ENCODE measurements at places on chromosomes 3 and 15.

- DNase-seq, result no peak
Measured at GRCh38 chr3:60101621-60102020, 1051.8 kb upstream of the CFAP20DC start.

- no peak for DNase-seq
Measured at GRCh38 chr15:40688932-40689799, 5.8 kb upstream of the RAD51 start.

DNA sequence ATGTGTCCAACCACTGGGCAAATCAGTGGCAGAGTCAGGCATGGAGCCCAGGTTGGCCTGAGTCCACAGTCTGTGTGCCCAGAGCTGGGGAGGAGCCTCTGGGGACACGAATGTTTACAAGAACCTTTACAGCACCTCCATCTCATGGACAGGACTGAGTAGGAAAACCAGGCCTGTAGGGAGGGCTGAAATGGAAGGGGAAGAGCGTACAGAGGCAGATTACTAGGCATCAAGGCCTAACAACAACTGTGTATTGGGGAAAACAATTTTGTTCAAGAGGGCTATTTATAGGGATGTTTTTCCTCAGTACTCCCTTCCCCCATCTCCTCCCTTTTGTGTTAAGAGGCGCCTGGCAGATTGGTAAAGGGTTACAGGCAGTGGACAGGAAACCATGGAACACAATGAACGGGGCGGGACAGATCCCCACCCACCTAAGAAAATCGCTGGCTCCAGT, 15.1 kb upstream of the ARHGAP31 start:
- no peak for DNase-seq

DNA sequence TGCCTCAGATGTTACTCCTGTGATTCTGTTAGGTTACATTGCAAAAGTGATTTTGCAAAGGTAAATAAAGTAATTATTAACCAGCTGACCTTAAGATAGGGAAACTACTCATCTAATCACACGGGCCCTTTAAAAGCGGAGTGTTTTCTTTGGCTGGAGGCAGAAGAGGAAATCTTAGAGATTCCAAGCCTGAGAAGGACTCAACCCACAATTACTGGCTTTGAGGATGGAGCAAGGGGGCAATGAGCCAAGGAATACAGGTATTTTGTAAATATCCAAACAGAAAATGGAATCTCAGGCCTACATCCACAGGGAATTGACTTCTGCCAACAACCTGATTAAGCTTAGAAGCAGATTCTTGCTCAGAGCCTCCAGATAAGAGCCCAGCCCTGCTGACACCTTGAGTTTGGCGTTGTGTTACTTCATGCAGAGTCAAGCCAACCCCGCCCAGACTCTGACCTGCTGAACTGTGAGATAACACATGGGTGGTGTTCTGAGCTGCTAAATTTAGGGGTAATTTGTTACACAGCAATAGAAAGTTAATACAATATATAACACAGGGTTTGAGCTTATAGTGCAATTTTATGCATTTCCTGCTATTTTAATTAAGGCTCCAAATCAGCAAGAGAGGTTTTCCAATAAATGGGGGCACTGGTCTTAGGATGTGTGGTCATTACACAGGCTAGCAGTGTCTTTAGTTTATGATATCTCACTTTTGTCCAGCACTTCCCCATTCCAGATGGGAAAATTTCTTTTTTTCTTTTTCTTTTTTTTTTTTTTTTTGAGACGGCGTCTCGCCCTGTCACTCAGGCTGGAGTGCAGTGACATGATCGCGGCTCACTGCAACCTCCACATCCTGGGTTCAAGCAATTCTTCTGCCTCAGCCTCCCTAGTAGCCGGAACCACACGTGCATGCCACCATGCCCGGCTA, 19.5 kb downstream of the NFKBIZ start:
- DNase-seq, result peak; percentile 18

GRCh38 chr3:102224171-102224570, 210.6 kb upstream of the ZPLD1 start:
- DNase-seq, result peak; percentile 38

GRCh38 chr3:110940055-110940454, 131.6 kb upstream of the NECTIN3 start:
- DNase-seq, result no peak

GRCh38 chr3:43215663-43216275, 70.6 kb upstream of the SNRK start:
- no peak for DNase-seq

DNA sequence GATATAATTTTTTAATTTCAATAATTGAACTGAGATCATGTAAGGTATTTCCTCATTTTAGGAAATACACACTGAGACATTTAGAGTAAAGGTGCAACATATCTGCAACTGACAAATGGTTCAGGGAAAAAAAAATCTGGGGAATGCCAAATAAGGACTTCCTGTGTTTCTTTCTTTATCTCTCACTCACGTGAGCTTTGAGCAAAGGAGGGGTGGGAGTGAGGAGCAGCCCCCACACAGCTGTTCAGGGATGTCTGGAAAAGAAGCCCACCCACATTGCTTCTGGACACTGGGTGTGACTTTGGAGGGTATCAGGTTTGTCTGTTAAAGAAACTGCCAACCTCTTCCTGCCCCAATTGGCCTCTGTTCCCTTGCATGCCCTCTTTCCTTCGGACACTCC, 5.6 kb upstream of the TP63 start:
- no peak for DNase-seq

GRCh38 chr3:192494174-192494573, 233.2 kb downstream of the FGF12 start:
- no peak for DNase-seq

DNA sequence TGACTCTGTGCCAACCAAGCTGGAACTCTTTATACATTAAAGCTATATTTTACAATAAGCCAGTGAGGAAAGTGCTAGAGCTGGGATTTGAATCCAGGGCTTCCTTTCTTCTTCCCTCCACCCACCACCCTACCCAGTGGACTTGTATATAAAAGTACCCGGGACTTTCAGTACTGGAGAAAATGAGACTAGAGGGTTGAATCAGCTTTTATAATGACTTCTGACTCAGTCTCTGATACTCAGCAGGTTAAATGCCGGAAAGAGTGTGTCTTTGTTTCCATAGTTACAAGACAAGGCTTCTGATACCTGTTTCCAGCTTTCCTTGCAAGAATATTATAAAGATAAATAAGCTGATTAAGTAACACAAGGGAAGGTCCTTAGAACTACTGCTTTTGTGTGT, 80.9 kb downstream of the FRMD4B start:
- DNase-seq, result peak; percentile 17

GRCh38 chr3:194856296-194856695, 170.6 kb downstream of the FAM43A start:
- no peak for DNase-seq

- no peak for DNase-seq
Measured at GRCh38 chr3:160928183-160928726, 172.2 kb downstream of the PPM1L start.

DNA sequence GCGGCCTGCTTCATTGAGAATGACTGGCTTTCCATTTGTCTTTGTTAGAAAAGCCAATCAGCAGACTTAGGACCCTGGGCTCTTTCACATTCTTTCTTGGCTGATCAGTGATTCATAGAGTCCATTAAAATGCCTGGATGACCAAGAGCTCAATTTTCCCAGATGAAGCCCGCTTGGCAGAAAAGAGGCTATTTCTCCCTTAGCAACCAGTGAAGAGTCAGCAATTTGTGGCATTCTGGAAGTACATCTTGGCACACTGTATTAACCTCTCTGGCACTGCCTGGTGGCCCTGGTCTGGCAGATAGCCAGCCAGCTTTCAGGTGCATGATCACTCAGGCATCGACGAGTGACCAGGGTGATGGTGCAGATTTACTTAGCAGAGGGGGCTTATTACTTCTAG, 145.7 kb upstream of the PLAAT1 start:
- no peak for DNase-seq

DNA sequence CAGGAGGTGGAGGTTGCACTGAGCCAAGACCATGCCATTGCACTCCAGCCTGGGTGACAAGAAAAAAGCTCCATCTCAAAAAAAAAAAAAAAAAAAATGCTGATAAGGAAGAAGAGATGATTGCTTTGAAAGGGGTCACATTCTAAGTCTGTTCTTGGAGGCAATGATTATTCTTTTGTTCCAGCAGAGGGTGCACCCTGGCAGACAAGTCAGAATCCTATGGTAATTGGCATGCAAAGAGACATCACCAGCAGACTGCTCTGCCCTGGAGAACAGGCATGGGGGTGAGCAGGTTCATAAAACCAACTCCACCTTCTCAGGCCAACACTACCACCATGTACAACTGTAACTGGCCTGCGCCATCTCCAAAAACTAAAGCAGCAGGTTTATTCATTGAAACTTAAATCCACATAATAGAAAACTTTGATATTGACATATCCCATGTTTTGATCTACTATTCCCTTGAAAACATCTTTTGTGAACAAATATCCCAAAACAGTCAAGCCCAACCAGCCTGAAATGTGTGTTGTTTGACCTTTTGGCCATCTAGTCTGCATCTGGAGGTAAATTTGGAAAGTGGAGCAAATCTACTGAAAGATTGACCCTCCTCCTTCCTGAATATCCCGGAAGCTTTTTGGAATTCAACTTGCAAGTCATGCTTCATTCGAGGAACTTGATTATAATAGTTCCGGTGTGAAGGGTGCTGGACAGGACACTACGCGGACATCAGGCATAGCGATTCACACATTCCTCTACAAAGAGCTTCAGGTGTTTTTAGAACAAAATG, 100.3 kb downstream of the MECOM start:
- no peak for DNase-seq

DNA sequence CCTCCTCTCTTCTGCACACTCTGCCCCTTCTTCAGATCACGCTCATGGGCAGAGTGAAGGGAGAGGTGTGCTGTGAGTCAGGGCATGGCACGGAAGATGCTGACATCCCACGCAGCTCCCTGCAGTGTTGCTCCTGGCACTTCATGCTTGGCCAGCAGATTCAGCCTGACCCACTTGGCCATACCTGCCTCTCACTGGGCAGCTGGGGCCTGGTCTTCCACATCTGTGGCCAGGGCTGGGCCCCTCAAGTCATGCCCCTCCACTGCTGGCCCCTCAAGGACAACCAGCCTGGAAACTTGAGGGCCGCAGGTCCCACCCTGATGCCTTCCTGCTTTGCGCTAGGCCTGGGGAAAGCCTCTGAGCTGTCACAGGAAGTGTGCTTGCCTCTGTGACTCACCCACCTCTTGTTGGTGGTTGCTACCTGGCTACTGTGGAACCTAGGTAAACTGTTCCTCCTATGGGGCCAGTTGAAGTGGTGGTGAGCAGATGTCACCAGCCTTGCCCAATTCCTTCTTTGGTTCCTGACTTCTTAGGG, 48.7 kb downstream of the BSN start:
- DNase-seq, result no peak
